ENCODE measurements at places on chromosomes 6 and 20.

GRCh38 chr20:62702895-62703852 is 5.5 kb upstream of the NTSR1 start:
- no peak for DNase-seq

DNA sequence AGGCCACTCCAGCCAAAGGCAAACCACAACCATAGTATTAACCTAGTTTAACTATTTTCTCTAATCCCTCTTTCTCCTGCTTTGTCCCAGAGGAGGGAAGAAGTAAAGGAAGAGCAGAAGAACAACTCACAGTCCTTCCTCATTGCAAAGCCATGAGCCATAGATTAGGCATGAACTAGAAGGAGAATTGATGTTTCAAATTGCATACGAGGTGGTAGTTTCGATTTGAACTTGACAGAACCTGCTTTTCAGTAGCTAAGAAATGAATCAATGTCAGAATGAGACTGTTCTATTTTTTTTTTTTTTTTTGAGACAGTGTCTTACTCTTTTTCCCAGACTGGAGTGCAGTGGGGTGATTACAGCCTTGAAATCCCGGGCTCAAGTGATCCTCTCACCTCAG is 48.3 kb downstream of the PROKR2 start:
- no peak for DNase-seq

DNA sequence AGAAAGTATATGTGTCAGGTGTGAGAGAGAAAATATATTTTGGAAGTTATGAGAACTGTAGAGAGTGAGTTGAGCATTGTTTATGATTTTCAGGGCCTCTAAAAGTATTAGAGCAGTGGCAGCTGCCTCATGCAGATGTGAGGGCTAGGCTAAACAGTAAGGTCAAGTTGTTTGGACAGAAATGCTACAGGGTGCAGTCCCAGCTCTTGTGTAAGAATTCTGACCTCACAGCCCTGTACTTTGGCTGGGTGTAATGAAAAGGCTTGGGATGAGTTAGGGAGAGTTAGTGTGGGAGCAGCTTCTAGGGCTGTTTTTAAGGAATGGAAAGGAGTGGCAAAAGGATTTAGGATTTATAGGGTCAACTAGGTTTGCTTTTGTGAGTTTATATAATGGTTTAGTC is 764.8 kb upstream of the ADGRB3 start:
- no peak for DNase-seq

GRCh38 chr6:90068264-90068663 is 174.0 kb downstream of the GJA10 start:
- no peak for DNase-seq

- no peak for DNase-seq
These were observed 112.3 kb downstream of the RCAN2 start for GRCh38 chr6:46378882-46379416.

- DNase-seq: no peak
These were observed 71.0 kb upstream of the SLC22A16 start for GRCh38 chr6:110547266-110547964.

- no peak for DNase-seq
These were observed 566.6 kb upstream of the CITED2 start for GRCh38 chr6:139940741-139941729.

DNA sequence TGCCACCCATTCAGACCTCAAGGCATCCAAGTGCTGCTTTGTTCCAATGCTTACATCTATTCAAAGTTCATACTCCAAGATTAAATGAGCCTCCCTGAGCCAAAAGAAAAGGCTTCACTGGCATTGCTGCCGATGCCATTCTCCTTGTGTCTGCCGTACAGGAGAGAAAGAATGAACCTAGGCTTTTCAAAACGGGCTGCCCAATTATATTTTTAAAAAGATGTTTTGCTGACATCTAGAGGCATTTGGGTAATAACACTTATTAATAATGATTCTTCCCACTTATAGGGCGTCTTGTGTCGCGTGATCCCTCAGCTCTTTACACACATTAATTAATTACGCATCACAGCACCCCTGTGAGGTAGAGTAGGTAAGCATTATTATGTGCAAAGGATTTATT is 545.6 kb downstream of the PKHD1 start:
- no peak for DNase-seq

- no peak for DNase-seq
These were observed 280.8 kb downstream of the SOX4 start for GRCh38 chr6:21874372-21874771.

GRCh38 chr6:129507846-129508245 is 202.1 kb downstream of the ARHGAP18 start:
- DNase-seq: no peak

DNA sequence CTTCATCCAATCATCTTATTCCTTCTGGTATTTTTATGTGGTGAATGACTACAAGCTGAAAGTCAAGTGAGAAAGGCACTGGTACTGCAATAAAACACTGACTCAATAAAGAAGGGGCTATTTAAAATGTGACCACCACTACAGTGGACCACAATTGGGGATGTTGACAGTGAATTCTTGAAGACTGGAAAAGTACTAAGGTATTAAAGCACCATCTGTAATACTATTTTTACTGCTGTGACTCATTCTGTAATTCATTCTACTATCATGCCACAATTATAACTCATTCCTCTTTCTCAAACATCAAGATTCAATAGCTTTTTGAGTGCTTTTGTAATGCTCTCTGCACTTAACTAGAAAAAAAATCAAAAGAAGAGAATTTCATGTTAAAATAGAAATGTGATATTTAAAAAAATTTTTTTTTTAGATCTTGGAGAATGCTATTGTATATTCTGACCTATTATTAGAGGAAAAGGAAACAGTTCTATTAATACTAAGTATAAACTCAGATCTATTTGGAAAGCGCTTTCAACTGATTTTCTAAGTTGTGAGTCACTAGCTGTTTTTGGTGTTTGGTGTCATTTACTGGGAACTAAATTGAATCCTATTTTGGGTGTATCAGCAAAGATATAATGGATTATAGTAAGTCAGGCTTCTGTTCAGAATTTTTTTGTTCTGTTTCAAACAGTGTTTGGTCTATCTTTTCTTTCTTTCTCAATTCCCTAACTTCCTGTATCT is 104.7 kb upstream of the TMEM170B start:
- DNase-seq: no peak

DNA sequence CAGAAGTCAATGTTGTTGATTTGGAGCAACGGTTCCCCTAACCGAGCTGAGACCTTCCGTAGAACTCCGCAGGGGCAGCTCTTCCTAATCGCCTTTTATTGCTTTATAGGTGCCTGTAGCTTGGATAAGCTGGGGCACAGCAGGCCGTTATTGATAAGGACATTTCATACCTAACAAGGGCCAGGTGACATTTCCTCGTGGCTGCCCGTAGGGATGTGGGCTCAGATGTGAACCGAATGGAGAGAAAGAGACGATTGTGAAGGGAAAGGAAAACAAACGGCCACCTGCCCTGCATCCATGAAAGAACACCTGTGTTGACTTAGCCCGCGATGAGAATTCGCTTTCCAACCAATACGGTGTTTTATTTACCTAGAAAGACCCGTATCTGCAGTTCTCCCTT is 53.3 kb upstream of the DACT2 start:
- DNase-seq: peak; percentile 96

DNA sequence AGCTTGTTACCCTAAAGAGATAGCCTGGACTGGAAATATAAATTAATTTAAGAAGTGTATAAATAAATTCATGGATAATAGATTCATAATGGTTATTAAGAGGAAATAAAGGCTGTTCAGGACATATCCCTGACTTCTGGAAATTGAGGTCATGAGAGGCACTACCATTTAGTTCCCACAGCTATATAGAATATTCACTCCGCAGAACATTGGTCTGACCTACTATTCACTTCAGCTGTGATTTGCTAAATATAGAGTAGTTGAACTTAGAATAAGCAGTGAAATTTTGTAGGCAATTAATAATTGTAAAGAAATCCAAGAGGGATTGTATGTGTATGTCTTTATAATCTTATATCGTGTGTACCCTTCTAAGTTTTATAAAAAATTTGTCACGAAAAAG is 112.8 kb downstream of the ARID1B start:
- DNase-seq: no peak

DNA sequence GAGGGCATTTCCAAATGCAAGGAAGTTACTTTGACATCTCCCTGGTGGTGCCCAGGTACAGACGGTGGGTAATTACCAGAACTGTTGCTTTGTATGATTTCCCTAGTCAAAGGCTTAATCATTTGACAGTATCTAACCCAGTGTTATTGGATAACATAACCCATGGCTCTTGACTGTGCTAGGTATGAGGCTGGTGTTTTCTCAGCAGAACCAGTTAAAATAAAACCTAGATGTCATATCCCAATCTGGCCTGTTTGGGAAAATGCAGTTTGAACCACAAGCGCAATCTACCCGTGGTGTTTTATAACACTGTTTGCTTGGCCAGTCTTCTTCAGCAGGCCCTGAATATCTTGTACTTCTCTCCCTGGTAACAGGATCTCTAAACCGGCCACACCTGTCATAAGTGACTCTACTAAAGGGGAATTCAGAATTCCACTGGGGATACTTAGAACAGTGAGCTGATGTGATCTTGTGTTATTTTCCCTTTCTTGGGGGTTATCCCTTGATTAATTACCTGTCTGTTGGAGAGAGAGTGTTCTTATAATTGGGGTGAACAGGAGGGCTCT is 32.8 kb downstream of the PPP1R14C start:
- no peak for DNase-seq

DNA sequence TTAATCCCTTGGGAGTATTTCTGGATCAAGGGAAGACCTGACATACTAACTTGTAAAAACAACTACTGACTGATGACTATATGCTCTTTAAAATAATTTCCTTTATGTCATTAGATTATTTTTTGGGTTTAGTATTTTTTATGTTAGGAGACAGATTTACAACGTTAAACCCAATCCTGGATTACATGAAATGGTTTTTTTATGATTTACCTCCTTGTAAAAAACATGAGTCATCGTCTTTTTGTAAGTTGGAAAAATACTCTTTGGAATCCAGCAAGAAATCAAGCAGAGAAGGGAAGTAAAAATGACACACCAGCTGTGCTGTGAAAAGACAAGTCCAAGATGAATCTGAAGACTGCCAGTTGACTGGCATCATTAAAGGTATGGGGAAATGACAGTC is 6.7 kb downstream of the STK4 start:
- no peak for DNase-seq

GRCh38 chr6:2909718-2910117 is 6.6 kb upstream of the SERPINB9 start:
- no peak for DNase-seq

DNA sequence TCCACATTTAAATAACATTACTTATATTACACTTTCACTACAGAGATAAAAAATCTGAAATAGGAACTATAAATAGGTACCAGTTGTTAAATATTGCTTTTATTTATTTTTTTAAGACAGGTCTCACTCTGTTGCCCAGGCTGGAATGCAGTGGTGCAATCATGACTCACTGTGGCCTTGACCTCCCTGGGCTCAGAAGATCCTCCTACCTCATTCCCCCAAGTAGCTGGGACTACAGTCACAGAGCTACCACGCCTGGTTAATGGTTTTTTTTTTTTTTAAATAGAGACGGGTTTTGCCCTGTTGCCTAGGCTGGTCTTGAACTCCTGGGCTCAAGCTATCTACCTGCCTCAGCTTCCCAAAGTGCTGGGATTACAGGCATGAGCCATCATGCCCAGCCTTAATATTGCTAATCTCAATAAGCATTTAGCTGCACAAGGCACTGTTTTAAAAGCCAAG is 17.3 kb downstream of the EEF1E1 start:
- DNase-seq: no peak

DNA sequence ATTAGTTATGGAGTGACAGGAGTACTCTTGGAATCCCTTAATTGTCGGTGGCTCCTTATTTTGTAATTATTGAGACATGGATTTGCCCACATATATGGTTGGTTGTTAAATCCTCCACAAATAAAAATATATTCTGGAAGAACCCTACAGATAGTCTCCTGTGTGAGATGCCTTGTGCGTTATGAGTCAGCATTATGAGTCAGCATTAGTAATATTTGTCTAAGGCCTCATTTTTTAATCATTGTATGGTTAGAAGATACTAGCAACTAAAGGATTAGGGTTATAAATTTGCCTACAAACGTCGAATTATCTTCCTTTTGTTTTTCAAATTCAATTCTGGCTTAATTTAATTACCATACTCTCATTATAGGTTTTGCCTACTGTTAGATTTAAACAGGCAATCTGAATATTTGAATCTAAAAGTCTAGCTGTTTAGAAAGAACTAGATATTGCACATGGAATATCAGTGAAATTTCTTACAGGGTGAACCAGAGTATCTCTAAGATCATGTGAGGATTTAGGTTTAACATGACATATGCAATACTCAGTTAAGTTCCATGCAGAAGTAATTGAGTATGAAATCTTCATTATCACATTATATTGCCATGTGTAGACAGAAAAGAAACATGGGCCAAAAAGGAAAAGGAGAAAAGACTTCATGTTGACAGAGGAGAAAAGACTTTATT is 5.9 kb downstream of the C6orf58 start:
- no peak for DNase-seq

DNA sequence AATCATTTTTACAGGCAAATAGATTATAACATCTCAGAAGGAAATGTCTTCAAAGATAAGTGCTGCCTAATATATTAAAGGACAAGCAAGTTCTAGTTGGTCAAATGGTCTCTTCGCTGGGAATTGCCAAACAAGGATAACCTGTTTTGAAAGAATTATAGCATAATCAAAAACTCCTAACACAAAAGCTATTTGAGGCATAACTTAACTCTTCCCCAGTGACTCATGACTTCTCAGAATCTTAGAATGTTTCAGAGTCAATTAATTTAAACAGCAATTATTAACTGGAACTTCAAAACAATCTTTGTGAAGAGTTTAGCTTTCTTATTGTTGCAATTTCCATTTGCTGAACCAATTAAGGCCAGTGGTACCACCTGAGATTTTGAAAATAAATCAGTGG is 126.6 kb downstream of the MTFR2 start:
- DNase-seq: no peak

Measured in NCI-H1092 treated with DMSO at 0.1 percent for 48 hours (cell line).